ENCODE measurements at places on chromosomes 1 and 21.

- peak; percentile 78 for DNase-seq
Observed at GRCh38 chr1:228142155-228142691, 2.1 kb downstream of the GUK1 start.

GRCh38 chr1:248798791-248799190 is 26.9 kb downstream of the SH3BP5L start:
- DNase-seq, result no peak

DNA sequence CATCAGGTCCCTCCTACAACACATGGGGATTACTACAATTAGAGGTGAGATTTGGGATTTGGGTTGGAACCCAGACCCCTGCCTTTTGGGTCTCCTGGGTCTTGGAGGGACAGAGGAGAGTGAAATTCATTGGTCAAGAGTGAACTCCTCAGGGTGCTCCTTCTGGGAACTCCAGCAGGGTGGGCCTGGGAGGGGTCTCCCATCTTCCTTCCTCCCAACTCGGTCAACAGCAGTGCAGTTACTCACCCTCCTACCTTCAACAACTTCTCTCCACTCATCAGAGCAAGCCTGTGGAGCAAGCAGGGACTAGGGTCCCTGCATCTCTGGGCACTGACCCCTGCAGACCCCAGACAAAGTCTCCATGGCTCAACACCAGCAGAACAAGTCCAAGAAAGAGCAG is 89.3 kb upstream of the TMPRSS2 start:
- no peak for DNase-seq

DNA sequence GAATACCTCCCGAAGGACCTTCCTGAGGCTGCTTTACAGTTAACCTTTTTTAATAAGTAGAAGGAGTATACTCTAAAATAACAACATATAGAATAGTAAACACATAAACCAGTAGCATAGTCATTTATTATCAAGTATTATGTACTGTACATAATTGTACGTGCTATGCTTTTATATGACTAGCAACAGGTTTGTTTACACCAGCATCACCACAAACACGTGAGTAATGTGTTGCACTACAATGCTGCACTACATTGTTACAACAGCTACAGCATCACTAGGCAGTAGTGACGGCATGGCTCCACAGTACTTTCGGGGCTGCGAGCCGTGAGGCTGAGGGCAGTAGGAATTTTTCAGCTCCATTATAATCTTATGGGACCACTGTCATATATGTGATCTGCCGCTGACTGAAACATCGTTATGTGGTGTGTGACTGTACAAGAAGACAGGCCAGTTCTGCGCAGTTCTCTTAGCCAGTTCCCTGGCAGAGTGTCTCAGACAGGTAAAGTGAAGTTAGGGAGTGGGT is 82.8 kb upstream of the LRRC8D start:
- no peak for DNase-seq

GRCh38 chr1:170215072-170215885 is 69.5 kb downstream of the NTMT2 start:
- no peak for DNase-seq

- DNase-seq, result no peak
Observed at GRCh38 chr1:93820554-93821422, 58.2 kb downstream of the DNTTIP2 start.

DNA sequence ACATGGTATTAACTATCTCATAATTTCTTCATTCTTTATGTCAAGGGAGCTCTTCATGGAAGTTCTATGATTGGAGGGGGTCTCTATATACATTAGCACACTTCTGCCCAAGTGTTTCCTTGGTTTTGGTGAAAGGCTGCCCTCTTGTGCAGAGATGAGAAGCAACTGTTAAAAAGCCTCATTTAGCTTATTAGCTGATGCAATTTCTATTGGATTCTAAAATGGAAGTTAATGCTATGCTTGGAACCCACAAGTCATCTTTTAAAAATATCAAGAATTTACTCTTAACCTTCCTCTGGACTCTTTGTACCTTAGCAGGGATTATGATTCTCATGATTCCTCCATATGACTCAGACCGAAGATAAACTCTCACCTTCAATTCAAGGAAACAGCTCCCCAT is 328.9 kb downstream of the PTBP2 start:
- no peak for DNase-seq

- DNase-seq, result no peak
Observed at GRCh38 chr1:28114844-28115243, 26.4 kb upstream of the EYA3 start.

- no peak for DNase-seq
Observed at GRCh38 chr1:85303440-85304162, 27.2 kb upstream of the BCL10 start.

GRCh38 chr1:916173-917075 is 7.3 kb upstream of the SAMD11 start:
- no peak for DNase-seq

DNA sequence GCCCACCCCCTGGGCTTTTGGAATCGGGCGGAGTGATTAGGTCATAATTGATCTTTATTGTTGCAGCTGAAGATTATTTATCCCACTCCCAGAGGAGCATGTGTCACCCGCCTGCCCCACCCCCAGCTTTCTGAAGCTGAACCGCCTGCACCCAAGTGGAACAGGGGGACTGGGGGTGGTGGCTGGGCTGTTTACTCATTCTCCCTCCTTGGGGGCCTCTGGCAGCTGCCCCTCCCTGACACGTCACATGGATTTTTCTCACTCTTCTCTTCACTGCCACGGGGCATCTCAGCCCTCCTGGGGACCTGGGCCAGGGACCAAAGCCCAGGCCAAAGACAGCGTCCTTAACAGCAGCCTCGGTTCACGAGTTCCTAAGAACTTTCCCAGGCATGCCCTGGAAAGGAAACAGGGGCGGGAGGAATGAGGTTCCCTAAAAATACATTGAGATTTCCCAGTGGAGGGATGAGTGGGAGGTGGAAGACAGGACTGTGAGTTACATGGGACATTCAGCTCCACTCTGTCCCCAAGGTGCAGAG is 31.6 kb upstream of the SOX13 start:
- no peak for DNase-seq

- no peak for DNase-seq
Observed at GRCh38 chr1:105894006-105894405, 1162.5 kb upstream of the PRMT6 start.

DNA sequence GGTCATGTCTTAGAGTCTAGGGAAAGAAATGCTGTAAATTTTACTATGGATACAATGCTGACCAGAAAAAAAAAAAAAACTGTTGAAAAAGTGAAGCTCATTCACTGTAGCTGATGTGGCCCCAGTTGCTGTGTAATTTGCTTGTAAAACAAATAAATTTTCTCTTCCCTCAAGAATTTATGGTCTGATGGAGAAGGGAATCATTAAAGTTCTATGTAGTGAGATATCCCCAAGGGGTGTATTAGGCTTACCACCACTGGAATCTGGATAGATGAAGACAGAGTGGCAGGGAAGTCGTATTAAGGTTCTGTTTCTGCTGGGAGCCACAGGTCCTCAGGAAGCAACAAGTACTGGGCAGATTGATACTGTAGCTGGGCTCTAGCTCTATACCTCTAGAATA is 860.0 kb downstream of the LTN1 start:
- DNase-seq, result no peak

DNA sequence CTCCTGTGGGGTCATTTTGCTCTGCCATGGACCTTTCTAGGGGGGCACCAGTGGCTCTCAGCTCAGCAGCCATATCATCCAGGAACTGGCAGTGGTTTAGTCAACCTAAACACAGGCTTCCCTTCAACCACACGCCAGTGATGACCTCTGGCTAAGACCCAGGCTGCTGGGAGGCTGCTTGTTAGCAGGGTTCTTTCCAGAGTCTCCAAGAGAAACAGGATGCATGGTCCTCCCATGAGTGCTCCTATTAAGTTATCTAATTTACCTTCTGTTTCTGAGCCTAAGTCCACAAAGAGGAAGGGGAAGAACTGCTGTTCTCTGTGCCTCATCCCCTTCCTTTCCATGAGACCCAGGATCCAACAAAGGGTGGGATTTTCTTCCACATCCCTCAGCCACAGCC is 137.3 kb upstream of the PLXNA2 start:
- no peak for DNase-seq

GRCh38 chr1:62588000-62588399 is 9.3 kb upstream of the ANGPTL3 start:
- DNase-seq, result no peak

DNA sequence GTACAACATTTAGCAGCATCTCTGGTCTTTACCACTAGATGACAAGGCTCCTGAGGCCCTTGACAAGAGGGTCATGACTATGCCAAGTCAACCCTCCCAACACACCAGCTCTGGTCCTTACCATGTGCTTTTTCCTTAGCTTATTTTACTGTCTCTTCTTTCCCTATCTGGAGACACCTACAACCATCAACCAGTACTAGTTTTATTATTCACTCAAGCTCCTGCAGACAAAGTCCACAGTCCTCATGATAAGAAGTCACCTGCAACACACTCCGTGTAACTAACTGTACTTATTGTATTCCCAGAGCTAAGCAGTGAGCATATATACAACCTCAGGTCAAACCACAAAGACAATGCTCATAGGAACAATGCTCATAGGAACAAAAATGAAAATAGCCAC is 15.3 kb downstream of the PABPC4 start:
- DNase-seq, result no peak

Measured in DND-41 (cell line).